ENCODE measurements at places on chromosomes 7 and 10.

DNA sequence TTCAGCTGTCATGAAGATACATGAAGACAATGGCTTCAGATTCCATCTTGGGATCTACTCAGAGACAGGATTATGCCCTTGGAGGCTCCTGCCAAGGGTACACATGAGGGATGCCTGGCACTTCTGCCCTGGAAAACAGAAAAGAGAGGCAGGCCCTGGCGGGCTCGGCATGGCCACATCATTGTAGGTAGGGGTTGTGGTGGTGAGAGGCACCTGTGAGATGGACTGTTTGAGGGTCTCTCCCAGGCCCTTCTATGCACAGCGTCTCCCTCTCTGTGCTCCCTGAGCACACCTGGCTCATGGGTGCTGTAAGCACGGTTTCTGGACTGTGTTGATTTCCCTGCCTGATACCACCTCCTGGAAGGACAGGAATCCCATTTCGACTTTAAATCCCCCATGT is 304.3 kb downstream of the GLRX3 start:
- no peak overlapping the region for H3K4me3 ChIP-seq
- no peak for DNase-seq
- no peaks in the 10 kb centered on the region for H3K4me1 ChIP-seq
- H3K27ac ChIP-seq: no peak overlapping the region

GRCh38 chr7:38909870-38910269 is 879 bp upstream of the VPS41 start:
- peaks cover 15% of the 10 kb centered on the region for H3K4me1 ChIP-seq
- no peaks in the 10 kb centered on the region for H3K36me3 ChIP-seq
- DNase-seq: no peak

GRCh38 chr10:31694126-31694685 is 234.4 kb downstream of the ARHGAP12 start:
- DNase-seq: no peak
- H3K27me3 ChIP-seq: peaks cover 3% of the 10 kb centered on the region
- no peak overlapping the region for H3K27ac ChIP-seq
- H3K36me3 ChIP-seq: no peaks in the 10 kb centered on the region
- no peak overlapping the region for H3K4me3 ChIP-seq

DNA sequence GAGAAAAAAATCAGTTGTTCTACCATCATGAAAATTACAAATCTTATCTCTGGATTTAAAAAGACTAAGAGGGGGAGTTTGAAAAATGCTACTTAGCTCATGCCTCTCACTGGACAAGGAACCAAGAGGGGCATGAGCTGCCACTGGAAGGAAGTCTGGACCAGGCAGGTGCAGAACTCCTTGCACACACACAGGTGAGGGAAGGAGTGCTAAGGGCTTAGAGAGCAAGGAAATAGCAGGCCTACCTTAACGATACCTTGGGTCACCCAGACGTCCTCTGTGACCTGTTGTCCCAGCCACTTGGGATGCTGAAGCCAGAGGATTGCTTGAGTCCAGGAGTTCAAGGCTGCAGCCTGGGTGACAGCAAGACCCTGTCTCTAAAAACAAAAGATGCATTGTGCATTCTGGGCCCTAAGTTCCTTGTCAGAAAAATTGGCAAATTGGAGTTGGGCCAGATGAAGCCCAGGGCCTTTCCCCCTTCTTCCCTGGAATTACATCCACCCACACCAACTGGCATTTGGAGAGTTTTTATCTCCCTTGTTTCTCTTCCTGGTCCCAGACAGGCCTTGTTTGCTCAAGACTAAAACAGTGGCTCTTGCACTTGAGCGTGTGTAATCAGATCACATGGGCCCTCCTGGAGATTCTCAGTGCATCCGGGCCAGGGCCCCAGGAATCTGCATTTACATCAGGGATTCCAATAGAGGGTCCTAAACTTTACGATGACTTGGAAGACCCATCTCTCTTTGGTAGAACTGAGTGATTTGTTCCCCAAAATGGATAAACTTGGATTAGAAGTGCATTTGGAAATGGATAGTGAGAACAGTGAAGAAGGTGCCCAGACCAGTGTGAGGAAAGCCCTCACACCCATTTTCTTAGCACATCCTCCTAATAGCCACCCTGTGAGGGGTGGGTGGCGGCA is 3.0 kb downstream of the DDIT4 start:
- H3K27me3 ChIP-seq: no peaks in the 10 kb centered on the region
- H3K4me1 ChIP-seq: peaks cover 52% of the 10 kb centered on the region
- peak overlapping the region; percentile 54 for H3K27ac ChIP-seq
- H3K36me3 ChIP-seq: peaks cover 13% of the 10 kb centered on the region

DNA sequence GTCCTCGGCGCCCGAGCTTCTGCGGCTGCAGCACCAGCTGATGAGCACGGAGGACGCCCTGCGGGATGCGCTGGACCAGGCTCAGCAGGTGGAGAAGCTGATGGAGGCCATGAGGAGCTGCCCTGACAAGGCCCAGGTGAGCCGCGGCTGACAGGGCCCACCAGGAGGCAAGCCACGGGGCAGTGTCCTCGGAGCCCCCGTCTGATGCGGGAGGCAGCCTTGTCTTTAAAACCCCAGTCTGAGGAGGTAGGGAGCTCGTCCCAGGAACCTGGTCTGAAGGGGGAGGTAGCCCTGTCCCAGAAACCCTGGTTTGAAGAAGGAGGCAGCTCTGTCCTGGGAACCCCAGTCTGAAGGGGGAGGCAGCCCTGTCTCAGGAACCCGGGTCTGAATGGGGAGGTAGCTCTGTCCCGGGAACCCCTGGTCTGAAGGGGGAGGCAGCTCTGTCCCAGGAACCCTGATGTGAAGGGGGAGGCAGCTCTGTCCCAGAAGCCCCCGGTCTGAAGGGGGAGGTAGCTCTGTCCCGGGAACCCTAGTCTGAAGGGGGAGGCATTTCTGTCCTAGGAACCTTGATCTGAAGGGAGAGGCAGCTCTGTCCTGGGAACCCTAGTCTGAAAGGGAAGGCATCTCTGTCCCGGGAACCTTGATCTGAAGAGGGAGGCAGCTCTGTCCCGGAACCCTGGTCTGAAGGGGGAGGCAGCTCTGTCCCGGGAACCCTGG is 53.1 kb upstream of the GTF2IRD1 start:
- no peak for DNase-seq
- H3K27ac ChIP-seq: no peak overlapping the region
- H3K4me1 ChIP-seq: no peaks in the 10 kb centered on the region
- no peak overlapping the region for H3K4me3 ChIP-seq
- H3K36me3 ChIP-seq: peaks cover 39% of the 10 kb centered on the region
- H3K27me3 ChIP-seq: no peaks in the 10 kb centered on the region

GRCh38 chr7:70069977-70070376 is 471.7 kb downstream of the AUTS2 start:
- H3K27ac ChIP-seq: no peak overlapping the region
- no peaks in the 10 kb centered on the region for H3K27me3 ChIP-seq
- H3K4me3 ChIP-seq: no peak overlapping the region
- H3K36me3 ChIP-seq: no peaks in the 10 kb centered on the region

- H3K27me3 ChIP-seq: peaks cover 12% of the 10 kb centered on the region
- H3K27ac ChIP-seq: no peak overlapping the region
- peaks cover 22% of the 10 kb centered on the region for H3K4me1 ChIP-seq
- no peaks in the 10 kb centered on the region for H3K36me3 ChIP-seq
These were observed 52.2 kb upstream of the SHH start for GRCh38 chr7:155864271-155864985.

GRCh38 chr7:146943483-146943882 is 826.9 kb downstream of the CNTNAP2 start:
- H3K36me3 ChIP-seq: no peaks in the 10 kb centered on the region
- H3K27me3 ChIP-seq: no peaks in the 10 kb centered on the region
- no peak overlapping the region for H3K27ac ChIP-seq
- no peak overlapping the region for H3K4me3 ChIP-seq
- no peaks in the 10 kb centered on the region for H3K4me1 ChIP-seq

DNA sequence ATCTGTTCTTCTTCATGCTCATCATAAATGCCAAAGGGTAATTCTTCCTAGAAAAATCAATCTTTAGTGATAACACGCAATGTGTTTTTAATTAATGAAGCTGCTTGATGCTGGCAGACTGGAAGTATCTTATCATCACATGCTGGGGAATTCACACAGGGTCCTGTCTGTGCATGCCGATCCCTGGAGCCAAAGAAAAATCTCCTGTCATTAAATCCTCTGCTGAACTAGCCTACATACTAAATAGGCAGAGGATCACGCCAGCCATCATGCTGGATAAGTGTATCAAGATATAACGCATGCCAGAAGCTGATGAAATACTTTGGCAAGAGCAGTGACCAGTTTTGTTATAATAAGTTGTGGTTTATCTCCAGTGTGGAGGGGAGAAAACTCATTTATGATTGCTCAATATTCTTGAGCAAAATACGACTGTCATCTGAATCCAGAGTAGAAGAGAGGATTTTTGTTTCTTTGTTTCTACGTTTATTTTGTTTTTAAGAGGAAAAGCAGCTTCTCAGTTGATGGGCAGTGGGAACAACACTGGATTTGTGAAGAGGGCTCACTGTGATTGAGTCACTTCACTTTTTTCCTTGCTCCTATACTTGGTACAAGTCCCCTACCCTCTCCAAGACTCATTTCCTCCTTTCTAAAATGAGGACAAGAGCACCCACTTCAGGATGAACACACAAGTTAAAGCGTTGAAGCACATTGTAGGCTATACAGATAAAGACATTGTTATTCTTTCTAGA is 649.1 kb downstream of the TNS3 start:
- no peaks in the 10 kb centered on the region for H3K4me1 ChIP-seq
- no peak overlapping the region for H3K4me3 ChIP-seq
- no peak overlapping the region for H3K27ac ChIP-seq
- no peak for DNase-seq
- H3K36me3 ChIP-seq: no peaks in the 10 kb centered on the region

DNA sequence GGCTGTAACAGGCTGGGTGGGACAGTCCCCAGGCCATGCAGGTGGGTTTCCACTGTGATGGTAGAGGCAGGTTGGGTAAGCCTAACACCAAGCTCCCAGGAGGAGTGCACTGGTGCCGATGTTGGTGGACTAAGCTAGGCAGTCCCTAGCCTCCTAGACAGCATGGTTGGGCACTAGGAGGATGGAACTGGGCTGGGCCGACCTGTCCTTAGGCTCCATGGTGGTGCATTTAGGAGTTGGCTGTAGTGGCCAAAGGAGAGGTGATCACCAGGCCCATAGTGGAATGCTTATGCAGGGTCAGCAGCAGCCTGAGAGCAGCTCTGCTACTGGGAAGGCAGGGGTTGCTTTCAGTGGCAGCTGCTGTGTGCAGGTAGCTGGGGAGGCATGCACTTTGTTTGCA is 247.7 kb upstream of the CNTNAP2 start:
- H3K4me1 ChIP-seq: no peaks in the 10 kb centered on the region
- no peaks in the 10 kb centered on the region for H3K36me3 ChIP-seq
- H3K4me3 ChIP-seq: no peak overlapping the region
- no peak for DNase-seq
- H3K27me3 ChIP-seq: no peaks in the 10 kb centered on the region

GRCh38 chr7:40516376-40516775 is 381.6 kb downstream of the SUGCT start:
- no peak for DNase-seq
- no peaks in the 10 kb centered on the region for H3K4me1 ChIP-seq
- no peak overlapping the region for H3K4me3 ChIP-seq
- H3K27ac ChIP-seq: no peak overlapping the region
- H3K27me3 ChIP-seq: no peaks in the 10 kb centered on the region

- no peak overlapping the region for H3K4me3 ChIP-seq
- DNase-seq: no peak
- peaks cover 10% of the 10 kb centered on the region for H3K4me1 ChIP-seq
- no peaks in the 10 kb centered on the region for H3K36me3 ChIP-seq
These were observed 45.1 kb downstream of the DPY19L1 start for GRCh38 chr7:34991938-34992840.

- H3K27me3 ChIP-seq: peaks cover 17% of the 10 kb centered on the region
- H3K4me3 ChIP-seq: no peak overlapping the region
- no peaks in the 10 kb centered on the region for H3K4me1 ChIP-seq
- no peak overlapping the region for H3K27ac ChIP-seq
- H3K36me3 ChIP-seq: no peaks in the 10 kb centered on the region
- no peak for DNase-seq
These were observed 9.1 kb downstream of the COL13A1 start for GRCh38 chr10:69810675-69811397.

DNA sequence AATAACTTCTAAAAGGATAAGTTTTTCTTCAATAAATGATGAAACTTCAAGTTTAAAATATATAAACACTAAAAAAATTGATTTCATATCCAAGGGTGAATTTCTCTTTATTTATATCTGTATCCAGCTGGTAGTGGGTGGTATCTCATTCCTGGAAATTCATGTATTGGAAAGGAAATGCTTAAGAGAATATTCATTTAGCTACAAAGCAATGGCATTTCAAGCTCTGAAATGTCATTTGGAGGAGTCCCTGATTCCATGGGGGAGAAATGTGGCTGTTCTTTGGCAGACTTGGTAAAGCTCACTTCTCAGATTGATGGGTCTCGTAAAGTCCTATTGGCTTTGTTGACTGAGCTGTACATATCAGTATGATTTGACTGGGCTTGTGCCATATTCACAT is 156.3 kb upstream of the TEX47 start:
- DNase-seq: no peak
- no peaks in the 10 kb centered on the region for H3K27me3 ChIP-seq
- H3K27ac ChIP-seq: no peak overlapping the region
- H3K4me1 ChIP-seq: no peaks in the 10 kb centered on the region
- H3K36me3 ChIP-seq: no peaks in the 10 kb centered on the region

DNA sequence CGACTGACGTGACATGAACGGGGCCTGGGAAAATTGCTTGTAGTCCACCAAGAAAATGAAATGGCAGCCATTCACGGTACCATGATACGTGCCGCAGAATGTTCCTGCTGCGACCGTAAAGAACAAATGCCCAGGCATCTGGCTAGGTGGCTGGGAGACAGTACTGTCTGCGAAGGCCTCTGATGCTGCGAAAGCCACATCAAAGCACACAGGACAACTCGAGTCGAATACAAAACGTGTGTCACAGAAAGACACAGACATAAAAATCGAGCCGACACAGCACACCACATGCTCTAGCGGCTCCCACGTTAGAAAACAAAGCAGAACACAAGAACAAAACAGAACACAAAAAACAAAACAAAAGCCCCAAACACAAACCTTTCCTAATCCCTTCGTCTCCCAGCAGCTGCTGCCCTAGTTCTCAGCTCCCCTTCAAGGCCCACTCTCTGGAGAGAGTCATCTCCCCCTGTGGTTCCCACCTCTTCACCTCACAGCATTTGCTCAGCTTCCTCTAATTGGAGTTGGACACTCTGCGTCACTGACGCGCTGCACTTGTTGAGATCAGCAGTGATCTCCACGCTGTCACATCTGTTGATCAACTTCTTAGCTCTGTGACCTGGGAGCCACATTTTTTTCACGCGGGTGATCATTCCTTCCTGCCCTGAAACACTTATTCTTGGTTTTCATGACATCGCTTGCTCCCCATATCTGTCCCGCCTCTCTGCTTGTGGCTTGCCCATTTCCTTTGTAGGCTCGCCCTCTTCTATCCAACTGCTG is 112.2 kb downstream of the CLEC2L start:
- H3K4me3 ChIP-seq: no peak overlapping the region
- H3K36me3 ChIP-seq: peaks cover 16% of the 10 kb centered on the region
- no peak for DNase-seq
- no peak overlapping the region for H3K27ac ChIP-seq

- peaks cover 46% of the 10 kb centered on the region for H3K4me1 ChIP-seq
- DNase-seq: no peak
- H3K27me3 ChIP-seq: no peaks in the 10 kb centered on the region
- no peaks in the 10 kb centered on the region for H3K36me3 ChIP-seq
These were observed 1.3 kb downstream of the PDZD8 start for GRCh38 chr10:117373823-117374505.
